ENCODE measurements at places on chromosomes 4 and X. TPM values are rescaled to one million over a fixed set of nuclear protein-coding genes. Genes with fewer than 3 reads are reported as not detected.

The LIMCH1 gene
- total RNA-seq = 15.5 TPM

The ZNF157 gene
- total RNA-seq = 0.07 TPM

The PABPC1L2A gene
- not detected for total RNA-seq

The GPRASP1 gene
- 0.98 TPM for total RNA-seq

GRCh38 chr4:88219099-88219498, 60.7 kb upstream of the ABCG2 start:
- DNase-seq = peak; percentile 22

GRCh38 chrX:16978193-16978984, 31.9 kb downstream of the REPS2 start:
- DNase-seq = no peak

GRCh38 chrX:41236629-41237028, 97.3 kb upstream of the DDX3X start:
- no peak for DNase-seq

DNA sequence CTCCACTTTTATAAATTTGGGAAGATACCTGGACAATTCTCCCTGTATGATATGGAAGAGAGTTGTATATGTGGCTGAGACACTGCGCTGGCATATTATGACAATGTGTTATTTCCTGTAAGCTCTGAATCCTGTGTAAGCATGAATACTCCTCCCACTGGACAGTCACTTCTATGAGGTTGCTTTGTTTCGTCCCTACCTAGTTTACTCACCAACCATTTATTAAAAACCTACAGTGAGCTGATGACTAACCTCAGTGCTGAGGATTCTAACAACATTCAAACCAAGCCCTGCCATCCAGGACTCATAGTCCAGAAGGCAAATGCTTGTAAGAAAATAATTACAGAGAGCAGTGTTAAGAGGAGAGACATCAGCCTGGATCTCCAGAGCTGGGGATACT, 1632.9 kb upstream of the TENM3 start:
- DNase-seq = peak; percentile 29

- DNase-seq = peak; percentile 2
Measured at GRCh38 chrX:35664833-35665232, 133.3 kb upstream of the MAGEB16 start.

DNA sequence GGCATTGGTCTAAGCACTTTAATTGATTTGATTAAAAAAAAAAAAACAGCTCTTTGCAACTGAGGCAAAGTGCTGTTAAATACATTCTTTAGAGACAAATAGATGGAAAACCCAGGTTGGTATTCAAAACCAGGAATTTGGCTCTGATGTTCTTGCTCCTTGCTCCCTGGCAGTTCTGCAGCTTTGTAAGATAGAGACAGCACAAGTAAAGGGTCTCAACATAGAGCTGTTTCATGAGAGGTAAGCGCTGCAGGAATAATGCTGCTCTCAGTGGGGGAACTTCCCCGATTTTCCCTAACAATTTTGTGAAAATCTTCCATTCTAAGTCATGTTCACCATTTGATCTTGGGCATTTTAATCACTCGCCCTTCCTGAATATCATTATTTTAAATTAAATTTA, 479.5 kb upstream of the HS3ST1 start:
- DNase-seq = no peak

GRCh38 chr4:11408233-11408967, 20.3 kb downstream of the HS3ST1 start:
- DNase-seq = no peak

- DNase-seq = no peak
Measured at GRCh38 chr4:73902817-73903547, 33.8 kb downstream of the CXCL1 start.

DNA sequence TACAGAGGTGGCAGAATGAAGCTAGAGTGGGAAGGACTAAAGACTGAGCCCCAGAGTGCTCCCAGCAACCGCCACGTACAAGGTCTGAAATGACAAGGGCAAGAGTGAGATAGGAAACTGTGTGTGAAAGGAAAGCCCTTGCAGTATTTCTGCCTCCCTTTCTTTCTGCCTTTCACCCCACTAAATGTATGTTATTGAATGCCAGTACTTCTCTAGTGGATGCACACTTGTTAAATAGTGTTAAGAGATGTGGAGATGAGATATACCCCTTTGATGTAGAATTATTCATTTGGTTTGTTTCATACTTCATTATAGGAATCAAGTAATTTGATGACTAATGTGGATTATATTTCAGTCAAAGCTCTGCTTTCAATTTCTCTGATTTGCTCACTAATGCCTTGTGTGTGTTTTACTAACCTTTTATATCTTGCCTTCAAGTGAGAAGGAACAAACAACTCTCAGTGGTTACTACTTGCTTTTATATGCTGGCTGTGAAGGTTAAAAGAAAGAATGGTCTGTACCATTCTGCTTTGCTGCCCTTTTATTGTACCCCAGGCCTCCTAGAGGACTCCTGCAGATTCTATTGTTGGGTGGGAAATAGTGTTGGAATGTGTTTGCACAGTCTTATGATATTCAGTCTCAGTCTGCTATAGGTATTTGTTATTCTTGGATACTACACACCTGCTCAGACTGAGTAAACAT, 8.0 kb upstream of the ANXA3 start:
- no peak for DNase-seq

DNA sequence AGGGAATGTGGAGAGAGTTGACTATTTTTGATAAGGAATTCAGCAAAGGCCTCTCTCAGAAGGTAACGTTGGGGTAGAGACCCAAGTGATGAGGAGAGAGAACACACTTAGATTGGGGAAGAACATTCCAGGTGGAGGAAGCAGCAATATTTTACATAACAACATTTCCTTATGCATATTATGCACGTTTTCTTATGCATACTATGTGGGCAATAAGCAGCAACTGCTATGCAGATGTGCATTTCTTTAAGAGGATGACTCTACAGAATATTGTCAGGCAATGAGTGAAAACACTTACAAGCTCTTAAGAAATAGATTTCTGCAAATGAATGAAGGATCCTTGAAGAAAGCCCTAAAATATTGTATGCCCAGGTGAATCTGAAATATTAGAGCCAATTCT, 91.1 kb downstream of the TMEM47 start:
- no peak for DNase-seq

DNA sequence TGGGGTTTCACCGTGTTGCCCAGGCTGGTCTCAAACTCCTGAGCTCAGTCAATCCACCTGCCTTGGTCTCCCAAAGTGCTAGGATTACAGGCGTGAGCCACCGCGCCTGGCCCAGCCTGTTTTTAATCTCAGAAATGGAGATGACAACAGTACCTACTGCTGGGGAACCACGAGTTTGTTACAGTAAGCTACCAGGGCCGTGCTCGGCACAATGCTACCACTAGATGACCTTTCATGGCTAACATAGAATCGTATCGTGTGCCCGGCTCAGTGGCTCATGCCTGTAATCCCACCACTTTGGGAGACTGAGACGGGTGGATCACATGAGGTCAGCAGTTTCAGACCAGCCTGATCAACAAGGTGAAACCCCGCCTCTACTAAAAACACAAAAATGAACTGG, 90.8 kb upstream of the SLC34A2 start:
- no peak for DNase-seq

- DNase-seq = no peak
Measured at GRCh38 chr4:145703850-145704497, 24.0 kb downstream of the C4orf51 start.

DNA sequence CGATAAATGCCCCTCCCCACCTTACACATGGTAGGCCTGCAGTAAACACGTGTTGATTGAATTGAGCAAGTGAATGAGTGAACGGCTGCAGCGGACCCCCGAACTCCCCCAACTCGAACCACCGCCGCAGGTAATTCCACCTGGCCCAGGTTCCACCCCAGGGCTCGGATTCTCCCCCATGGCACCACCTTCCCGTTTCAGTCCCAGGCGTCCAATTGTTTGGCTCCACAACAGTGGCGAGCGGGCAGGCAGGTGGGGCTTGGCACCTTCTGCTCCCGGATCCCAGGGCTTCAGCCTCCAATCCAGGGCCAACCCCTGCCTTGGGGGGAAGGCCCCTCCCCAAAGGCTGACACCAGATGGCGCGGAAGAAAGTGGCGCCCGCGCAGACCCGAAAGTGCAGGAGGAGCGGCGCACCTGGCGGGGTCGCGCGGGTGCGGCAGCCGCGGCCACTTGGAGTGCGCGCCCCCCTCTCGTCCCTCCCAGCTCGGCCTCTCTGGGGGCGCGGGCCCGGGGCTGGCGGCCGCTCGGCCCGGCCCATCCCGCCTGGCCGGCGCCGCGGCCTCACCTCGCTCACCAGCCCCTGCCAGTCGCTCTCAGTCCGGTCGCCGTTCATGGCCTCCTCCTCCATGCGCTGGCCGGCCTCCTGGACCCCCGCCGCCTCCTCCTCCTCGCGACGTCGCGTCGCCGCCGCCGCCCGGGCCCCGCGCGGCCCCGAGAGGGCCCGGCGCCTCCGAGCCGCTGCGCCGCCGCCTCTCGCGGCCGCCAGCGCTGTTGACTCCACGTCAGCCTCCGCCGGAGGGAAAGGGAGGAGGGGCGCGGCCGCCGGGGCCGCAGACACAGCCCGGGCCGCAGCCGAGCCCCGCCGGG, at the start of gene CCDC149:
Gene CCDC149, minus strand, starts transcription at position 791 of the 867 bp plus-strand sequence. Its CDS starts 178 bp downstream, at position 613.
- DNase-seq = no peak

DNA sequence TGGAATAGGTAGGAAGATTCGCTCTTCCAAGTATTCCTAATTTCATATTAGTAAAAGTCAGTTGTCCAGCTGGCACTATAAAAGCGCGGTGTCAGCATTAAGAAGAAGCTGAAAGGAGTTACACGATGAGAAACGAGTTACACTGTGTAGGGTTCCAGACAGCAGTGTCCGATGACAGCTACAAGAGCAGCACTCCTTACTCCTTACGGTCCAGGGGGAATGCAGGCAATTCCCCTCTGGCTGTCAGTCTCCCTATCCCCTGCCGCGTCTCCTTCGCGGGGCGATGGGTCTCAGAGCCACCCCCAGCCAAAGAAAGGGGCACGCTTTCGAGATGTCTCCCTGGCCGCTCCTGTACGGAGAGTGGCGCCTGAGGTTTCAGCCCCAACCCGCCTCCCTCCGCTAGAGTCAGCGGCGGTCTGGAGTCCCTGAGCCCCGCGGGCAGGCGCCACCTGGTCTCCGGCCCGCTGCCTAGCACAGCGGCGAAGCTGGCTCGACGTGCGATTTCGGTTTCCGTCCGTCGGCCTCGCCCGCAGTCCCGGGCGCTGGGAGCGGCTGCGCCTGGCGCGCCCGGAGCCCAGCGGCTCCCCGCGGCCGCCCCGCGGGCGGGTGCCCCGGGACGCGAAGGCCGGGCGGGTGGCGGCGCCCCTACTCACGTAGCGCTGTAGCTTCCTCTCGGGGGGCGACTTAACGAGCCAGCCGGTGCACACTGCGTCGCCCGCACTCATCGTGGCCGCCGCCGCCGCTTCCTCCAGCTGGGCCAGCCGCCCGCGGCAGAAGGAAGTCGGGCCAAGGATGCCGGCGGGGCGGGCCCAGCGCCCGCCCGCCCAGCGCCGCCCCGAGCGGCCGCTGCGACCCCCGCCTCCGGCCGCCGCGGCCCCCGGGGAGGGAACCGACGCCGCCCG, at the start of gene GAB3:
Gene GAB3, minus strand, starts transcription at position 777 of the 902 bp plus-strand sequence. Its CDS starts 52 bp downstream, at position 725.
- DNase-seq = no peak

DNA sequence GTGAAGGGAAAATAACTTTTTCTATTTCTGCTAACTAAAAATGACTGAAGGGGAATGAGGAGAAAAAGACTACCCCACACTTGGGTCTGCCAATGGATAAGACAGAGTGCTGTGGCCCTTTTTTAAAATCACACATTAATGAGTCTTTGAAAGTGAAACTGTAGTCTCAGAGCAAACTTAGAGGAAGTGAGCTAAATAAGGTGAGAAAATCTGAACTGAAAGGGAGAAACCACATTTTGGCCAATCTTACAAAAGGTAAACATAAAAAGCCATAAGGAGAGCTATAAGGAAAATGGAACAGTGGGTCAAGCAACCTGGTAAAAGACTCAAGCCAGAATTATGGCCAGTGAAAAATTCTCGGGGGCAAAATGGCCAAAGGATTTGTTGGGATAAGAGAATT, 755.1 kb upstream of the IGFBP7 start:
- DNase-seq = no peak
